ENCODE measurements at places on chromosomes 11 and 22. TPM values are rescaled to one million over a fixed set of nuclear protein-coding genes. Genes with fewer than 3 reads are reported as not detected.
A peak's percentile ranks its signal among the peaks of the same experiment; 100 is the strongest.

Gene KCNJ5
- total RNA-seq = 0.17 TPM

DNA sequence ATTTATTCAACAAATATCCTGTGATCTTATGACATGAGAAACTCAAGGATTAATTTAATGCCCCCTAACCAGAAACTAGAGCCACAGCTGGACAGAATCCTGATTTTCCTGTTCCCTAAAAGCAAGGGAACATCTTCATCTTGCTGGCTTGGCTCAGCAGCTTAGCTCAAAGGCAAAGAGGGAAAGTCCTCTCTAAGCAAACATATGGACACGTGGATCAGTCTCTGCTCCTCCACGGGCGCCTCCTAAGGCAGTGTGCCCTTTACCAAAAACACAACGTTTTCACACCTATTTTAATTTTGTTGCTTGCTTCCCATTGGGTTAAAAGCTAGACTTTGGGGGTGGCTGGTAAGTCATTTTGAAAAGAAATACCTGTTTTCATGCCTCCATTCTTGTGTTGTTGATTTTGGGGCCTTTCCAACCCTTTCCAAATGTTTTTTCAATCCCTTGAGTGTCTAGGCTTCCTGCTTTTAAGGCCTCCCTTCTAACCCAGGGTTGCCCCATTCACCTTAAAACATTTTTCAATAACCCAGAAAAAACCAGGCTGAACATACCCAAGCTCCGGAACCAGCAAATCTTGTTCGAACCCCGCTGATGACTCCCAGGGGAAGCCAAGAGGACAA is 15.5 kb downstream of the SLC1A2 start:
- DNase-seq = no peak

Gene PLA2G3
- total RNA-seq = not detected

GRCh38 chr22:30602049-30602448 is 4.9 kb upstream of the TCN2 start:
- DNase-seq = no peak

DNA sequence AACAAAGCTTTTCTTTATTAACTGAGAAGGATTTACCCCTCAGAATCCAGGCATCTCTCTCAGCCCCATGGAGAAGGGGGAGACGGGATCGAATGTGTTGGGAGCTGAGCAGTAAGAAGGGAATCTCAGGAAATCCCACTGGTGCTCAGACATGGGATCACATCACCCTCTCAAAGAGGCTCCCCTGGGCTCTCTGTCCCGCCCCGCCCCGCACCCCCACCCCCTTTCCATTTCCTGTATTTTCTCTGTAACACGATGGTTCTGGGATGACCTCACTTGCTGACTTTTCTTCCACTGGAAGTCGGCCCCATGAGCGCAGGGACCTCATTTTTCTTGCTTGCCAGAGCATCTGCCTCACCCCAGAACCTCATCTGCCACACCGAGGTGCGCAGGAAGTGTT is 100.0 kb downstream of the RPS6KA4 start:
- peak; percentile 12 for DNase-seq

Gene RIC3
- 18.7 TPM for total RNA-seq

Gene SLC6A5
- total RNA-seq = not detected

Gene GRIA4
- not detected for total RNA-seq

DNA sequence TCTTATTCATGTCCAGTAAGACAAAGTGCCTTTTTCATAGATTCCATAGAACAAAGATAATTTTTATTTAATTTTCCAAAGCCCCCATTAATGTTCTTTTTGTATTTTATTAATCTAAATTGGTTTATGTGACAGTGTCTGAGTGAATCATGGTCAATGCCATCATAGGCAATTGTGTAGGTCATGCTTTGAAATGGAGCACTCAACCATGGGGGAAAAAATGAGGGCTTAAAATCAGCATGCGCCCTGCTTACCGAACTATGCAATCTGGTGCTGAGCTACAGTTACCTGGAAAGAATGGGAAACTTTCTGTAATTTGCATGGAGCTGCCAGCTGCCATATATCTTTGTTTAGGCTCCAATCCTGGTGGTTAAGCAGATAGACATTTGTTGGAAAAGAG is 28.4 kb upstream of the RAB38 start:
- DNase-seq = no peak

- DNase-seq = no peak
Measured at GRCh38 chr11:119520400-119520799, 97.4 kb upstream of the THY1 start.

Gene UCP3
- total RNA-seq = 4.0 TPM
